ENCODE measurements at places on chromosomes 13 and 19.

DNA sequence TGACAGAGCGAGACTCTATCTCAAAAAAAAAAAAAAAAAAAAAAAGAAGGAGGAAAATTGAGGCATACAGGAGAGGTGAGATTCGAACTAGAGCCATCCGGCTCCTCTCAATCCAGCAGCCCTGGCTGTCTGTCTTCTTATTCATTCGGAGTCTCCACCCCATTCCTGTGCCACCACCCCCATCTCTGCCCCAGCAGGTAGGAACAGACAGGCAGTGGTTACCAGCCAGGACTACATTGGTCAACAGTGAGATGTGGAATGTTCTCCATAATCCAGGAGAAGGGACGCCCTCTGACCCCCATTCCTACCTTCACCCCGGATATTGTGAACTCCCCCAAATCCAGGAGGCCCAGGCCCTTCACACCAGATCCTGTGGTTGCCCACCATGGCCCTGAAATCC lies 6.6 kb upstream of the S1PR2 start:
- DNase-seq = no peak

GRCh38 chr13:79448413-79448812 lies 32.5 kb upstream of the NDFIP2 start:
- DNase-seq = no peak

DNA sequence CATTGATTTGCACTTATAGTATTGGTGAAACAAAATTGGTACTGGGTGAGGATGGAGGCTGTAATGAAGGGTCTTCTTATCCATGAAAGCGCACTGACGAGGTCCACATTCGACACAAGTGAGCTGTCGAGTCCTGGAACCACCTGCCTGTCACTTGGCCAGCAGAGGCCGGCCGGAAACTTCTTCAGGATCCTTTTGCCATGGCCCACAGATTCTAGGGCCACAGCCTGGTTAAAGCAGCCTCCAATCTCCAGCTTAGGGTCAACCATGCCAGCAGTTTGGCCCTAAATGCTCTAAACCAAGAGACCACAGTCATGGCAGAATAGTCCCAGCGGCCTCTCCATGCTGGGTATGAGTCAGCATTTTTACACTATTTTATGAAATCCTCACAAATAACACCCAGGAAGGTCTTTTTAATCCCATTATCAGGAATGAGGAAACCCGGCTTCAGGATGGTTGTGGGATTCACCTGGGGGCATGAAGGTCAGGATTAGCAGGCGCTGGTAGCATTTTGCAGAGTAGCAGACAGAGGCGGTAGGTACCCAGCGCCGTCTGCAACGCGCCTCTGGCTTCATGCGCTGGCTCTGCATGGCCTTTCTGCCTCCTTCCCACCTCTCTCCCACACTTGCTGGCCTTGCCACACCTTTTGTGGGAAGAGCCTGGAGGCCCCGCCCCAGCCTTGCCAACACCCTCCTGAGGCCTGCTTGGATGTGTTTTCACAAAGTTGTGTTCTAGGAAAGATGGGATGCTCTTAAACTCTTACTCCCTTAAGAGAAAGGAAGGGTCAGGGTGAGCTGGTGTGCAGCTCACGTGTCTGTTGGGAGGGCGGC lies 15.2 kb downstream of the GAS6 start:
- no peak for DNase-seq

- DNase-seq = no peak
Observed at GRCh38 chr13:39284801-39285388, 246.6 kb downstream of the NHLRC3 start.

DNA sequence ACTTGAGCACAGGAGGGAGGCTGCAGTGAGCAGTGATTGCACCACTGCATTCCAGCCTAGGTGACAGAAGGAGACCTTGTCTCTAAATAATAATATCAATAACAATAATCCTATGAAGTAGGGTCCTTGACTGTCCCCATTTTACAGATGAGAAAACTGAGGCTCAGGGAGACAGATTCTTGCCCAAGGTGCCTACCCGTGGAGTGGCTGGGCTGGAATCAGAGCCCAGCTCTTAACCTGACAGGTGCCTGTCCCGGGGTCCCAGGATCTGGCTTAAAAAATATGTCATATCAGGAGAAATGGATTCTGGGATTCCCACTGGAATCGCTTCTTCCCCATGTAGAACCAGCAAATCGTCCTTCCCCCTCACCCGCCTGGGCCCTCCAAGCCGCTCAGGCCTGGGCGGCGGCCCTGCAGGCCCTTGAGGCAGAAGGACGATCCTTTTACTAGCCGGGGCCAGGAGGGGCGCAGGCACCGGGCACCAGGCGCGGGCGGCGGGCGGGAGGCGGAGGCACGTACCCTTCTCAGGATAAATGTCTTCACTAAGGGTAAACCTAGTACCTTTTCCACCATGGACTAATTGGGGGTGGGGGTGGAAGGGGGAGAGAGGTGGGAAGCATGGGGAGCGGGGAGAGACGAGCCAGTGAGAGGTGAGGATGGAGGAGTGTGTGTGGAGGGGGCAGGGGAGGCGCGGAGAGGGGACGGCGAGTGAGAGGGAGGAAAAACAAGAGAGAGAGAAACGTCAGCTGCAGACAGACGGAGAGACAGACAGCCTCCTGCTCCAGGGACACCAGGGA lies 60.6 kb downstream of the COLGALT1 start:
- DNase-seq = no peak

DNA sequence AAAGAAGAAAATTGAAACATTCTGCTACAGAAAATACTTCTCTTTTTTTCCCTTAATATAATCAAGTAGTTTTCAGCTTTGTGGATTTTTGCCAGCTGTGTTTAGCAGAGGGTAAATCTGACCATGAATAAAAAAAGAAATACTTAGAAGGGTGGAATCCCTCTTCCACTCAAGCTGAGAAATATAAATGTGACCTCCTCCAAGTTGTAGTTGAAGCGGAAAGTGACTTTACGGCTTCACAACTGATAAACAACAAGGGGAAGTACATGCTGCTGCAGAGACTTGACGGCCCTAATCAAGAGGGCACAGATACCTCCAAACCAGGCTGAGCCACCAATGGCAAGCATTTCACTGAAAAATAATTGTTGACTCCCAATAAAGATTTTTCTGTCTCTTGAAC lies 785.0 kb downstream of the SLITRK5 start:
- no peak for DNase-seq

GRCh38 chr13:36294096-36294495 lies 3.5 kb downstream of the CCDC169 start:
- DNase-seq = no peak

DNA sequence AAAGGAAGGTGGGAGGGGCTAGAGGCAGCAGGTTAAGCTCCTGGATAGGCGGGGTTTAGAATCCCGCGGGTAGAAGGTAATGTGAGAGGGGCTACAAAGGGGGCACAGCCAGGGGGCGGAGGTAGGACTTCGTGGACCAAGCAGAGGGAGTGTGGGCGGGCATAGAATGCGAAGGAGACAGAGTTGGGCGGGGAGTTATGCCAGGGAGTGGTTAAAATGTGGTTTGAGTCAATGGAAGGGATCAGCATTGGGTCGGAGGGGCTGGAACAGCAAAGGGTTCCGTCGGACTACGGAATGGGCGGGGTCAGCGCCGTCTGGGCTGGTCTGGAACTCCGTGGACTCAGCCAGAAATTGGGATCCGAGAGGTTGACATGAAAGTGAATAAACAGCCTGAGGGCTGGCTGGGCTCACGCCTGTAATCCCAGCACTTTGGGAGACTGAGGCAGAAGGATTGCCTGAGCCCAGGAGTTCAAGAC lies 3.0 kb downstream of the LTBP4 start:
- DNase-seq = no peak
